ENCODE measurements at places on chromosomes 7 and 10.

GRCh38 chr7:41420421-41420820 lies 282.5 kb downstream of the INHBA start:
- no peak for DNase-seq

- peak; percentile 36 for DNase-seq
Measured at GRCh38 chr10:97333601-97334369, 744 bp downstream of the FRAT2 start.

- no peak for DNase-seq
Measured at GRCh38 chr7:96342049-96342448, 20.2 kb upstream of the SLC25A13 start.

DNA sequence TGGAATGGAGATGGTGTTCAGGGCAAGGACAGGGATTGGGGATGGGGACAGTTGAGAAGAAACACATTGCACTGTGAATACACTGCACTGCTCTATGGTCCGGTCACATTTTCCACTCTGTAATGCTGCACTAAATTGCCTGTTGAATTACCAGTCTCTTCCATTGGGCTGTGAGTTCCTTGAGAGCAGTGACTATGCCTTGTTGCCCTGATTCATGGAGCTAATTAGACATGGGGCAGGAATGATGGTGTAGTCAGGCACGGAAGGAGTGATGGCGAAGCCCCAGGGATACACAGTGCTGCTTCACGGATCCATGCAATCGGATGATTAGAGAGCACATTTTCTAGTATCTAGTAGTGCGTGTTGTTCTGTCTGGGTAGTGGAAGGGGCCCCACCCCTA lies 25.4 kb upstream of the GPAM start:
- no peak for DNase-seq

GRCh38 chr7:80721883-80722615 lies 83.6 kb downstream of the CD36 start:
- no peak for DNase-seq

- DNase-seq: no peak
Measured at GRCh38 chr7:157819455-157819807, 482.6 kb downstream of the DNAJB6 start.

DNA sequence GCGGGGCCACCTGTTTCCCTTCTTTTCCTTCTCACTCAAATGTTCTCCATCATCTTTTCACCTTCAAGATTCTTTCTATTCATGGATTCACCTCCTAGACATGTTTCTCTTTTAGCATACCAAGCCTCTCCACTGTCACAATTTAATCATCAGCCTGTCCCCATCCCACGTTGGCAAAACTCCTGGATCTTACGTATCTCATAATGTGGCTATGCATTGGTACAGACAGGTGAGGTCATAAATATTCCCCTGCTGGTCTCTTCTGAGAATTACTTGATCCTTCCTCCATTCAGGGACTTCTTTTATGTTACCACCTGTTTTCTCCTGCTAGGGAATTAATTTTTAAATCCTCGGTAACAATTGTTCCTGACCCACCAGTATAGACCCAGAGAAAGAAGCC lies 262.6 kb upstream of the NEBL start:
- DNase-seq: no peak

GRCh38 chr7:18429547-18429946 lies 66.0 kb upstream of the HDAC9 start:
- no peak for DNase-seq

GRCh38 chr10:5645944-5646617 lies 20.3 kb downstream of the ASB13 start:
- no peak for DNase-seq

- no peak for DNase-seq
Measured at GRCh38 chr7:36188906-36189305, 35.9 kb downstream of the EEPD1 start.

DNA sequence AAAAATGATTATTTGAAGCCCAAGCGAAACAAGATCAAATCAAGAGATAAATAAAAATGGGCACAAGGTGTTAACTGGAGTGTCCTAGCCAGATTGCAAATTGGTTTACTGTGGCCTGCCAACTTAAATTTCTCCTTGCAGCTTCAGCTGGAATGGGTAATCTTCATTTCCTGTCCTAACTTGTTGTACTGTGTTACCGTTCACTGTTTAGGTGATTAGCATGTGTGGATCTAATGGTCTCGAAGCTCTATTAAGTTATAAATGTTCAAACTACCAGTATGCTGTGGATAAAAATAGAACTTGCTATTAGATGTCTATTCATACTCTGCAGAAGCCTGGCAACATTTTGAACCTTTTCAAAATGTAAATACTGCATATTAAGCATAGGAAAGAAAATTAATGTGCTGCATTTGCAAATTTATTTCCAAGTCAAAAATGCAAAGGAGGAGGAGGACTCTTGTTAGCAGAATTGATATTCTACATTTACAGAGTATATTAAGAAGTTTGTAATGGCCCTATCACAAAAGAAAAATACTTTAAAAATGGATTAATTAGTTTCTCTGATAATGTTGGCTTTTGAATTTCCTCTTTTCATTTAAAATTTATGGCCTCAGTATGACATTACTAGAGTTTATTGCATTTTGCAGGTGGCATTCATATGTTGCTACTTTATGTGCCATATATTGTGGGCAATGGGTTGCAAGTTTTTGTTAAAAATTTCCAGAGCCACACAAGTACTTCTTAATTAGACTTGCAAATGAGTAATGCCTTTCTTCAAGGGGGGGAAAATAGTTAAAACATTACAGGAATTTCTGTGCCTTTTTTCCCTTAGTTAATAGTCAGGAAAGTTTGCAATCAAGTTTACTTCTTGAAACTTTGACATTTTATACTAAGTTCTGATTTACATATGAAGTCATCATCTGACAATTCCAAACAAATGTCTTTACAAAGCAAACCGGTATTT lies 92.1 kb downstream of the CABCOCO1 start:
- no peak for DNase-seq

DNA sequence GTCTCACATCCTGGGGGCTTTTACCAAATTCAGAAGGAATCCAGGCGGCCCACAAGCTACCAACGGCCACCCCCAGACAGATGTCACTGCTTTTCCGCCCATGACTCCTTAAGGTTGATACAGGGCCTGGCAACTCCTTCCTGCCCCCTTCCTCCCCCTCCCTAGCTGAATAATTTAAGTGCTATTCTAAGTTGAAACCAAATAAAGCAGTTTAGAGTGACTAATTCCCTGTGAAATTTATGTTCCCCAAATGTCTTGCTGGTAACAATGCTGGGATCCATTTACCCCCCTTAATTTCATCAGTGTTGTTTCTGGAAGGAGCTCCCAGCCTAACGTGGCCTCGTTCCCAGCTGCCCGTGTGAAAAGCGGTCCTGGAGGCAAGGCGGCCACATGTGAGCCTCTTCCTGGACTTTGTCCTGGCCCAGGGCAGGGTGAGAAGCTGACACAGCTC lies 109.6 kb downstream of the TMEM130 start:
- no peak for DNase-seq

DNA sequence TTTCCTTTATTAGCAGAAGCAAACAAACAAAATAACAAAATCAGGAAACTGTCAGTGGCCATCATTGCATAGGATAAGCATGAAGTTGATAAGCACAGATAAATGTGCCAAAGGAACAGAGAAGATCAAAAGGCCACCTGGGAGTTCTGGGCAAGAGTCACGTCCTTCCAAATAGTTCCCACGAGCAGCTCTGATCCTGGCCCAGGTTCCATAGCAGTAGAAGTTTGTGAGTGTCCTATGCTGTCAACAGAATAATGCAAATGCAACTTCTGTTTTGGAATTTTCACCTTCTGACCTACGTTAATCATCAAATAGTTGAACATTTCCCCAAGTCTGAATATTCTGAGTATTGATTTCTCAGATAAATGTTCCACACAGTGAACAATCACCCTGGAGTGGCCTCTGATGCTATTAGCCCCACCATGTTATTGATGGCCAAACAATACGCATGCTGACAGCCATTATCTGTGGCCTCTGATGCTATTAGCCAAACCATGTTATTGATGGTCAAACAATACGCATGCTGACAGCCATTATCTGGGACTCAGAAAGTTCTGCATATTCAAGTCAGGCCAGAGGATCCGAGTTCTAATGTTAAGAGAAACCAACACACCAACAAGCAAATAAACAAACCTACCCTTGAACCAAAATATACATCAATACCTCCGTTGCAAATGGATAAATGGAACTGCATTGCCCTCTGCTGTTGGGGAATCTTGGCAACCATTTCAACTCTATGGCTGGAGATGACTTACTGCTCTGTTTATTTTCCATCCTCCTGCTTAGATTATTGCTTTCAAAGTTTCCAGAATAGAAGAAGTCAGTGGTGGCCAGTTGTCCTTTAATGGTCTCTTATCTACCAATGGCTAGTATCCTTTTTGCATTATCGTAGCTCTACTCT lies 63.3 kb downstream of the MRC1 start:
- no peak for DNase-seq

GRCh38 chr7:12386313-12386740 lies 17.3 kb downstream of the VWDE start:
- DNase-seq: no peak

DNA sequence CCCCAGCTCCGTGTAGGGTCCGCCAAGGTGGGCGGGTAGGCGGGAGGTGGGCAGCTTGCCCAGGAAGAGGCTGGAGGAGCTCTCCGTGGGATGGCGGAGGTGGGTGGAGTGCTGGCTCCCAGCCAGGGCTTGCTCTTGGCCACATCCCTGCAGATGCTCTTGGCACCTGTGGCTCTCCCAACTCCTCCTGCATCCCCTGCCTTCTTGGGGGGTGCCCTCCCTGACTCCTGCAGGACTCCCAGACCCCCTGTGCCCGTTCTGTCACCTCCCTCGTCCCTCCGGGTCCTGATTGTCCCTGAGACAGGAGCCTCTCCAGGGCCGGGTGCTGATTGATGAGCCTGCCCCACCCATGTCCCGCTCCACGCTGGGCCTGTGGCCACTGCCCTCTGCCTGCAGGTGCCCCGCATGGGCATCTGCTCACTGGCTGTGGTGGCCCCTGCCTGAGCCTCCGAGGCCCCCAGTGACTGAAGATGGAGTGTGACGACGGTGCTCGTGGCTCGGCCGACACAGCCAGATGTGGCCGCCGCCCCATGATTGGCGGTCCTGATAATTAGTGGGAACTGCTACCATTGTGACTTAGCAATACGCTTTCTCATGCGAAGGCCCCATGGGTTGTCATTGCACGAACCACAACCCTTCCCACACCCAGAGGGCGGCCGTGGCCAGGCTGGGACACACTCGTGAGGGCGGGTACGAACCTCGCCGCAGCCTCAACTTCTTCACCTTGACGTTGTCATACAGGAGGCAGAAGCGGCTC lies 23.6 kb downstream of the CFAP46 start:
- no peak for DNase-seq

GRCh38 chr7:40348126-40348728 lies 213.4 kb downstream of the SUGCT start:
- DNase-seq: no peak

DNA sequence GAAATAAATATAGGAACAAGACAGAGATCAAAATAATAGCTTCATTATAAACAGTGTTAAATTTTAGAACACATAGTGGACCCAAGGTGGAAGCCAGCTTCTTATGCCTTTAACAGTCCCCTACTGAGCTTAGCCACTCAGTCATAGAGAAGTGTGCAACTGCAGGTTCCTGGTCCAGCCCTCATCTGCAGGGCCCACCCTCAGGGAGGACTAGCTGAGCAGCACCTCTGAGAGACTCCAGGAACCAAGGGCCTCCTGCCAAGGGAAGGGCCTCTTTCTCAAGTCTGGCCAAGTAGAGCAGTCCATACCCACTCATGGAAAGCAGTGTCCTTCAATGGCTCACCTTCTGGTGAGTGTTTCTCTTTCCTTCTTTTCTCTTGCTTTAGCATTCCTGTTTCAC lies 173.7 kb upstream of the PRPS1L1 start:
- DNase-seq: no peak

DNA sequence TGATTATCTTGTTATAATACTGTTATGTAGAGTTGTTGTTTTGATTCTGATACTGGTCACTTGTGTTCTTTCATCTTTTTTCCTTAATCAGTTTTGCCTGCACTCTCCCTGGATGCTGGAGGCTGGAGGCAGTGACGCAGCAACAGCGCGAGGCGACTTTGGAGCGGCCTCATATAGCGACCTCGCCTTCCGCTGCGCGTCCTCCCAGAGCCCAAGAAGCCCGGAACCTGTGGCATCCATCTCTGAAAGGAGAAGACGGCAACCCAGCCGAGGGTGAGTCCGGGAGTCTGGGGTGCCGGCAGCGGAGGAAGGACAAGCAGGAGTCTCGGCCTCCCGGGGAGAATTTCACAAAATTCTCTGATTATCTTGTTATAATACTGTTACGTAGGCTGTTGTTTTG lies 161.2 kb downstream of the ZNF33B start:
- no peak for DNase-seq
